ENCODE measurements at places on chromosomes 5 and 9. TPM values are rescaled to one million over a fixed set of nuclear protein-coding genes. Genes with fewer than 3 reads are reported as not detected.

The SPEF2 gene
- total RNA-seq, result 31.2 TPM

The ADAMTSL2 gene
- 1.8 TPM for total RNA-seq

The SLC6A18 gene
- total RNA-seq, result not detected

The HAVCR1 gene
- 0.36 TPM for total RNA-seq

The CLIC3 gene
- not detected for total RNA-seq

The EQTN gene
- 0.73 TPM for total RNA-seq

The ZNF782 gene
- 29.0 TPM for total RNA-seq

The STKLD1 gene
- 2.0 TPM for total RNA-seq

The PCDHA7 gene
- total RNA-seq, result 17.1 TPM

The HTR4 gene
- total RNA-seq, result 0.54 TPM

The KIF20A gene
- total RNA-seq, result 12.8 TPM

The N4BP3 gene
- total RNA-seq, result 10.8 TPM

The LCN10 gene
- total RNA-seq, result not detected

The SLC36A3 gene
- total RNA-seq, result not detected

The C5orf58 gene
- total RNA-seq, result not detected

The GABRB2 gene
- total RNA-seq, result 63.2 TPM

The TMEM203 gene
- 24.9 TPM for total RNA-seq

The NTRK2 gene
- 159 TPM for total RNA-seq

The CRAT gene
- 16.8 TPM for total RNA-seq

The CNTNAP3 gene
- total RNA-seq, result 18.4 TPM

The IFNK gene
- not detected for total RNA-seq

The PCDHGA2 gene
- total RNA-seq, result 11.4 TPM

The KIF3A gene
- total RNA-seq, result 73.5 TPM

The PCDHGB4 gene
- total RNA-seq, result 25.1 TPM

The OTULINL gene
- 12.0 TPM for total RNA-seq

The YIPF5 gene
- total RNA-seq, result 38.6 TPM

The RLN2 gene
- 1.4 TPM for total RNA-seq

The CORO2A gene
- 2.7 TPM for total RNA-seq

The SOX30 gene
- total RNA-seq, result 0.18 TPM

The FBP2 gene
- not detected for total RNA-seq

The PLAC8L1 gene
- not detected for total RNA-seq

The GABRA1 gene
- 34.5 TPM for total RNA-seq

The ABCA2 gene
- total RNA-seq, result 29.0 TPM

All from cerebellum (tissue), 4 donors.